GM12878 (cell line): ENCODE measurements at places on chromosomes 5 and 9.
A peak's percentile ranks its signal among the peaks of the same experiment; 100 is the strongest.

DNA sequence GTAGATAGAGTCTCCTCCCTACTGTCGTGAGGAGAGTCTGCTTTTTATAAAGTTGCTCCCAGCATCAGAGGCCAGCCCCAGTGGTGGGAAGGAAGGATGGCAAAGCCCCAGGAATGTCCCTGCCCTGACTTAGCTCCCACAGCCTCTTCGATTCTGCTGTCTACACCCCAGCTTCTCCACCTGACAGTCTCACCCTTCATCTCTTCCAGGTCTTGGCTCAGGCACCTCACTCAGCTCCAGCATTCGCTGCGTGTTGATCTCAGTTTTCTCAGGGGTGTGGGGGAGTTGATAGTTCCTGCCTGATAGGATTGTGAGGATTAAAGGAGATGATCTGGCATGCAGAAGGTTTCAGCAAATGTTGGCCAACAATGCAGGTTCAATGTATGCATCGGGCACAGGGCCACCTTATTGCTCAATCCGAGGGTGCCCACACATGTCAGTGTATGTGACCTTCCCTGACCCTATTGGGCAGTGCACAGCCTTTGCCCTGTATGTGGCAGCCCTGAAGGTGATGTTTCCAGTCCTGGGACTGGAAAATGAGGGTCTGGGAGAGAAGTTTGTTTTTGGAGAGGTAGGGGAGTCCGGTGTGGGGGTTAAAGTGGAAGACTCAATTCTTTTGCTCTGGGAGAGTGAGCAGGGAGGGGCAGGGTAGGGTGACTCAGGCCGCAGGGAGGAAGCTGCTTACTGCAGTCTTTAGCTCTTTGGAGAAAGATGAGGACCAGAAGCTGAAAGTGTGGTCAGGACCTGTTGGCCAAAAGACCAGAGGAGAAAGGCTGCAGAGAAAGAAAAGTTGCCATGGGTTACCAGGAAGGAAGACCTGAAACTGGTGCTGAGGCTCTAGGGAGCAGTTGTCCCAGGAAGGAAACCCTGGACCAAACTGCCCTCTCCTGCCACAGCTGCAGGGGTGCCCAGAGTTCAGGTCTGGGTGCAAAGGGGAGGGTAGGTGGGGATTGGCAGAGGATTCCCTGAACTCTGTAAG, 153.2 kb downstream of the MACROH2A1 start:
- no peak for DNase-seq

GRCh38 chr5:158978061-158978460, 121.7 kb downstream of the EBF1 start:
- no peak for DNase-seq

DNA sequence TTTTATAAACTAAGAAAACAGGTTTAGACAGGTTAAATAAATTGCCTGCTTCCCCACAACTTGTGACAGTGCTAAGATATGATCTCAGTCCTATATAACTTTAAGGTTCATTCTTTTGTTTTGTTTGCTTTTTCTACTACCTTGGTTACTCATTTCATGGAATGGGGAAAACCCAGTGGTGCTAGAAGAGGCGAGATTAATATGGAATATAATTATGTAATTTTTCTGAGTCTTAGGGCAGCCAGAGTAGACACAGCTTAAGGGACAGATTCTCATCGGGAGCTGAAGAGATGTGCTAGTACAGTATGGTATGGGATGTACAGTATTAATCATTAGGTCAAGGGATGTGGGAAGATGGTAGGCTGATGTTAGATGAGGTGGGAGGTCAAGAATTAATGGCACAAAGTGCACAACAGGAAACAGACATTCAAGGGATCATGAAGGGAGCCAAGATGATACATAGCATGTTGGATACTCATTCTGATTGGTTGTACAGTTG, 6.2 kb downstream of the TRIM32 start:
- no peak for DNase-seq

- DNase-seq: no peak
These were observed 52.4 kb downstream of the RETREG1 start for GRCh38 chr5:16564248-16564867.

DNA sequence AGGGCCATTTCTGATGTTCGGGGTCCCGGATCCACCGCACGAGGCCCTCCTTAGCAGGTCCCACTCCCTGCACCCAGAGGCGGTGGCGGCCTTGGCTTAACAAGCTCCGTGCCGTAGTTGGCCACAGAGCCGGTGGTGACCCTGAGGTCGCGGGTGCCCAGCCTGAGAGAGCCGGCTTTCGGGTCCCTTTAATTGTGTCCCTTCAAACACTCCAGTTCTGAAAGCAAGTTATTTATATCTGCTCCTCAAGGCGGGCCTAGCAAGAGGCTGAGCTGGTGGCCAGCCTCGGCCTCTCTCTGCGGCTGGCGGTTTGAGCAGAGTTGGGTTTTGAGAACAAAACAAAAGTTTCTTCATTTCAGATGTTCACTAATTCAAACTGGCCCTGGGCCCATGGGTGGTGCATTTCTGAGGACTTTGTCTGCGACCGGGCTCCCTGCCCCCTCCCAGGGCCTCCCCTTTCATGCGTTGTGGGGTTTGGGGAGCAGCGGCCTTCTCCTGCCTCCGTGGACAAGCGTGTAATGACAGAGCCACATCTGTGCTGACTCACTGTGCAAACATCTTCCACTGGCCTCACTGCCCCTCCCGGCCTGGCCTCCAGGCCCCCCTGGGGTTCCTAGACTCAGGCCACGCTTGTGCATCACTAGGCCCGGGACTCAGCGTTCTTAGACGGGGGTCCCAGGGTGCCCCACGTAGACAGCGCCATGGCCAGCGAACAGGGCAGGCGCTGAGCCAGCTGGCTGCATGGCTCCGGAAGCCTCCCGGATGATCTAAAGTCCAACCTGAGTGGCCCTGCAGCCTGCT, 49.4 kb upstream of the COL5A1 start:
- DNase-seq: no peak

GRCh38 chr5:172093965-172094364, 87.5 kb upstream of the FBXW11 start:
- no peak for DNase-seq

GRCh38 chr9:89477384-89477783, 20.5 kb downstream of the SEMA4D start:
- DNase-seq: no peak

DNA sequence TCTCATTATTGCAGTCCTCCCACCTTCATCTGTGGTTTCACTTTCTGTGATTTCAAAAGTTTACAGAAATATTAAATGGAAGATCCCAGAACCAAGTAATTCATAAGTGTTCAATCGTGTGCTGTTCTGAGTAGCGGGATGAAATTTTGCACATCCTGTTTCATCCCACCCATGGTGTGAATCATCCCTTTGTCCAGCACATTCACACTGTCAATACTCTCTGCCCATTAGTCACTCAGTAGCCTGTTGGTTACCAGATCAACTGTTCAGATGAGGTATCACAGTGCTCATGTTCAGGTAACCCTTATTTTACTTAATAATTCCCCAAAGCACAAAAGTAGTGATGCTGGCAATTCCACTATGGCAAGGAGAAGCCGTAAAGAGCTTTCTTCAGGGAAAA, 26.8 kb downstream of the FAM81B start:
- DNase-seq: no peak

DNA sequence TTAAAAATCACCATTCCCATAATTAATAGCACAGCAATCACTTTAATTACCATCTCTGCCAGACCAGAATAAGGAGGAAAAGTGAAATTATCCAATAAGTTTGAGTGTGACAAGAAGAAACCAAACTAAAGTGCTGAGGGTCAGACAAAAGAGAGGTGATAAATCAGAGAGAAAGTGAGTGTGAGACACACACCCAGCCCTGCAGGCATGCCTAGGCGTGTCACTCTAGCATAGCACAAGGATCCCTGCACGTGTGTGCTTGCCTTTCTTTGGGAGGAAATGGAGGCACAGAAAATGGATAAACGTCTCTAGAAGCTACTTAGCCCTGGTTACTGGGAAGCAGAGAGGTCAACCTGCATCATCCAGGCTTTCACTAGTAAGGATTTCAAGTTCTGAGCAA, 56.2 kb downstream of the SEMA6A start:
- no peak for DNase-seq

GRCh38 chr5:163914910-163915309, 409.5 kb downstream of the MAT2B start:
- peak; percentile 27 for DNase-seq

GRCh38 chr9:124884376-124884775, 22.4 kb downstream of the ARPC5L start:
- no peak for DNase-seq

DNA sequence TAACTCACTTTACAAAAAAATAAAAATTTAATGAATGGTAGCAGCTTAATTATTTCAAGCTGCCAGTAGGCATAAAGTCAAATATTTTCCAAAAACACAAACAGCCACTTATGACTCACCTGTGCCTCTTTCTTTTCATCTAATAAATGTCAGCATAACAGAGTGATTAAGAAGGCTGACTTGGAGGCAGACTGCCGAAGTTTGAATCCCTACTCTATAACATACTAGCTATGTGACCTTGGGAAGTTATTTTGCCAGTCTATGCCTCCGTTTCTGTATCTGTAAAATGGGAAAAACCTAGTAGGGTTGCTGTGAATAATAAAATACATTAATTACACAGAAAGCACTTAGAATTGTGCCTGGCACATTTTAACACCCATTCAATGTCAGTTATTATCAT, 33.8 kb downstream of the FANCC start:
- DNase-seq: no peak

DNA sequence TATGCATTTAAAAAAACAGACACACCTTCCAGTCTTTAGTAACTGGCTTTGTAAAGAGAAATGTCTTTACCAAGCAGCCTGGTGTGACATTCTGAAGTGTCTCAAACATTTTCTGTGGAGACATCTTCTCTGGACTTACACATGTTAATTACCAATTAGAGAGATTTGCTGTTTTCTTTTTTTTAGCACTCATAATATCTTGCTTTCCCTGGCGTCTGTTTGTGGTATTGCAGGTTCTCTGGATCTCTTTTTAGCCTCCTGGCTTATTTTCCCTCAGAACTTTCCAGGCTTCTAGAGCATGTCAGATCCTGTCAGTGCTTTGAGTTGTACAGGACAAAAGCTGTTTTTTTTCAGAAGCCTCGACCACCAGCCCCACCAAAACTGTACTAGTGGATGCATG, 92.5 kb downstream of the MSX2 start:
- DNase-seq: no peak

DNA sequence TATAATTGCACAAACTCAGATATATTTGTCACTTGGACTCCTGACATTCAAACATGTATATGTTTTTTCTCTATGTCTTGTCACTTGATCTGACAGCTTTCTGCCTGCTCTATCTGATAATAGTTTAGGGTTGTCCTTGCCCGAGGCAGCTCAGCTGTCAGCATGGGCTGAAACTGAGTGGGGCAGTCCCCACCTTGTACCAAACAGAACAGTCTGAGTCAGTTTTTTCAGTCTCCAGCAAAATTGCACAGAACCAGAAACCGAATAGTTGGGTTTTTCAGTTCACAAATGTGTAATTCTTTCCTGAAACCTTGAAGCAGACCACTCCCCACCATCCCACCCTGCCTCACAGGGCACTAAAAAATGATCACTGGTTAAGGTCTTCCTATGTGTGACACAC, 9.5 kb upstream of the HAND1 start:
- peak; percentile 60 for DNase-seq

GRCh38 chr5:14178671-14179211, 35.6 kb downstream of the TRIO start:
- no peak for DNase-seq

DNA sequence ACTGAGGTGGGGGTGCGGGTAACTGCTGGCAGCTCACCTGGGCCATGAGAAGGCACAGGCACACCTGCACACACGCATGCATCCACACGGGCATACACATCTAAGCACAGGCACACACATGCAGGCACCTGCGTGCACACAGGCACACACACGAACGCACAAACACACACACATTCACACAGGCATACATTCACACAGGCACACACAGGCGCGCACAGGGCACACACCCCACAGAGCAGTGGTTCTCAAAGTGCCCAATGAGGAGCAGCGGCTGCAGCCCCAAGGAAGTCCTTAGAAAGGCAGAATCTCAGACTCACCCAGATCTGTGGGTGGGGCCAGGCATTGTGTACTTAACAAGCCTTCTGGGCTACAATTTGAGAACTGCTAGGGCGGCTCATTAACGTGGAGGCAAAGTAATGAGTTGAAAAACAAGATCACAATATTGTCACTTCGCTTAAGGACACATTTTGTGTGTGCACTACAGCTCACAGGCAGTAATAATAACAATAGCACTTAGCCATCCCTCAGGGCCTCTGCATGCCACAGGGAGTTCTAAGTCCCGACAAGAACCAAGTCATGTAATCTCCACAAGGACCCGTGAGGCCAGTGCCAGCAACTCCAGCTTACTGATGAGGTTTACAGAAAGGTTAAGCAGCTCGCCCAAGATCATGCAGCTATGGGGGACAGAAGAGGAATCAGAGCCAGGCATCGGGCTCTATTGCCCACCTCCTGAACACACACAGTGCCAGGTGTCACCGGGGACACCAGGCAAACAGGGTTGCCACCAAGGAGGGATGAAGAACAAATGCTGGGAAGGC, 91.6 kb downstream of the ROR2 start:
- DNase-seq: no peak

DNA sequence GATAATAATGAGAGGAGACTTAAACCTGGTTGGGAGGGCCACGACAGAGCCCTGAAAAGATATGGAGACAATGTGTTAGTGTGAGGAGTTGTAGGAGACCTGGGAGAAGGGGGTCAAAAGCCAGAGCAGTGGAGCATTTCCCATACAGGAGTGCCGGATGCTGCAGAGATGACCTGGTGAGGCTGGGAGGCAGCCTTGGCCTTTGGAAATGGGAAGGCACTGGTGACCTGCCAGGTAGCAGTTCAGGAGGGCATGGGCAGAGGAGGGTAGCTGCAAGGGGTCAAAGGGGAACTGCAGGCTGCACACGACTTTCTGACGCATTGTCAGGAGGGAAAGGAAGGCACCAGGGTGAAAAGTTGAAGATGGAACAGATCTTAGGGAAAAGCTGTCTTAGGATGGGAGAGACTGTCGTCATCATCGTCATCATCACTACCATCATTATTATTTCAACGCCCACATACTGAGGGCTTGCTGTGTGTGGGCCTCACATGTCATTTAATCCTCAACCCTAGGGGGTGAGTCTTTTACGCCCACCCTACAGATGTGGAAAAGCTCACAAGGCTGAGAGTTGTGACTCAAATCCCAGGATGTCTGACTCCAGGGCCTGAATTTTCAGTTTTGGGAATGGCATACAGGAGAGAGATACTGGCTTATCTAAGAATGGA, 13.3 kb downstream of the ARAP3 start:
- no peak for DNase-seq

GRCh38 chr9:107284636-107285035, 1.6 kb downstream of the RAD23B start:
- DNase-seq: no peak

GRCh38 chr5:134110382-134110781, 4.1 kb upstream of the TCF7 start:
- DNase-seq: no peak

GRCh38 chr9:90447773-90448172, 194.9 kb downstream of the DIRAS2 start:
- DNase-seq: no peak

DNA sequence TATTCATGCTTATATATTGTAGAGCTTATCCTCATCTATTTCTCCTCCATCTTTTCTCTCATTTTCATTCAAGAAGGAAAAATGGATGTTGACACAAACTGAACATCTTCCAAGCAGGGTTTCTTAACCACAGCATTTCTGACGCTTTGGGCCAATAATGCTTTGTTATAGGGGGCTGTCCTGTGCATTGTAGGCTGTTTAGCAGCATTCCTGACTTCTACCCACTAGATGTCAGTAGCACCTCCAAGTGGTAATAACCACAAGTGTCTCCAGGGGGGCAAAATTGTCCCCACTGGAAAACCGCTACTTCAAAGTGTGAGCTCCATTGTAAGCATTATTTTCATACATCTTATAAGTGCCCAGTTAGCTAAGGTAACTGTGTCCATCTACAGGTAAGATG, 2.6 kb upstream of the TXNDC8 start:
- no peak for DNase-seq
